ENCODE measurements at places on chromosomes 1 and 21.

DNA sequence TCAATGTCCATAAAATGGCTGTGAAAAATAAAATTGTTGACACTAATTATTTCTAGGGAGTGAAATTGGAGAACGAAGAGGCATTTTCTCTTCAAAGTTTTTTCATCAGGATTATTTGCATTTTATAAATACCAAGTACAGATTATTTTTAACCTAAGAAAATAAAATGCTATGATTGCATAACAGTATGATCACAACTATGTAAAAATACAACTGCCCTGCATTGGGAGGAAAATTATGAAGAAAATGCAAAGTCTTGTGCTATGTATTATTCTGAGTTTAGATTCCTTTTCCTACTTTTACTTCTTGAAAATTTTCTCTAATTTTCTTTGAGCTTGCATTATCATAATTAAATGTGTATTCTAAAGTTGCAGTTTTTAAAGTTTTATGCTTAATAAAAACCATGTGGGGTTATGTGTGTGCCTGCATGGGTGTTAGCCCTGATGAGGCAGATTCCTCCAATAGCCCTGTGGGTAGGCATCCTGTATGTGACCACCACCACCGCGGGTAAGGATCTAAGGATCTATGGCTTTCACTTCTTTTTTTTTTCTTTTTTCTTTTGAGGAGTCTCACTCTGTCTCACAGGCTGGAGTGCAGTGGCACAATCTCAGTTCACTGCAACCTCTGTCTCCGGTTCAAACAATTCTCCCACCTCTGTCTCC, 24.7 kb downstream of the STX6 start:
- DNase-seq = no peak

- DNase-seq = no peak
These were observed 13.2 kb upstream of the C2CD2 start for GRCh38 chr21:41966872-41967621.

DNA sequence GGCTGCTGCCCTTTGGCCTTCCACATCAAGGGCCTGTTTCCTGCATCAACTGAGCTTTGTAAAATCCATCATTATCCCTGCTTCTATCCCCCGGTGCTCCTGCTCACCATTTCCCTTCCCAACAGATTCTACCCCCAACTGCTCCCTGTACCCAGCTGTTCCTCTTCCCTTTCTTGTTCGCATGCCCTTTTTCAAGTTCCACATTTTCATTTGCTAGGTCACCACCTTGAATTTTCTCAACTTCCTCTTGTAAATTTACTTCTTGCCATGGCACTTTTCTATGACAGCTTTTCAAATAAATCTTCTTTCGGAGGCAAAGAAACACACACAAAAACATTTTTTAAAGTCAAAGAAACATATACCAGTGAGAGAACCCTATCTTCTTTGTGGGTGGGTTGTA, 330.5 kb upstream of the ADGRL2 start:
- no peak for DNase-seq

DNA sequence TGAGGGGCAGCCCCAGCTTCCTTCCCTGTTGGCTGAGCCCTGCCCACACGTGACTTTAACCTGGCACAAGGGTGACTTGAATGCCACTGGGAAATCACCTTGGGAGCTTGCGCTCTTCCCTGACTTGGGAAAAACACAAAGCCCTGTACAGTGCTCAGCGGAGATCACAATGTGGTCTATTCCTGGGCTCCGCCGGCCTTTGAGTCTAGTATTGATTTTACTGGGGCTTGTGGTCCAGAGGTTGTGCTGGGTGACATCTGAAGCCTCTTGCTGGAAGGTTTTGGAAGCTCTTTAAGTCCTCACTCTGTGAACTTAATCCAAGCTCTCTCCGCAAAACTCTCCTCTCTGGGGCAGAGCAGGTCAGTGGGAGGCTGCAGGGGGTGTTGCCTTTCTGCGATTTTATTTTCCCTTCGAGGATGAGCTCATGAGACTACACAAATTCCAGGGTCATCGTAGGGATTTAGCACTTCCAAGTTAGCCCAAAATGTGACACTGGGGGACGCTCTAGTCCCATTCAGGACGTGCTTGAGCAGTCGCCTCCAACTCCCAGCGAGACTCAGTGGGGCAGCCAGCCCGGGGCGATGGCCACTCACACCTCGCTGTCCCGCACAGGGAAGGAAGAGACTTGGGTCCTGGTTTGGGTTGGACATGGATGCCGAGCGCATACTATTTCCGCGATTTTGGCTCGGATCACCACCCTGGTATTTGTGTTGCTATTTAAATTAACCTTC, 291.9 kb upstream of the AJAP1 start:
- no peak for DNase-seq

- DNase-seq = no peak
These were observed 106.8 kb downstream of the ESRRG start for GRCh38 chr1:216616425-216616824.

DNA sequence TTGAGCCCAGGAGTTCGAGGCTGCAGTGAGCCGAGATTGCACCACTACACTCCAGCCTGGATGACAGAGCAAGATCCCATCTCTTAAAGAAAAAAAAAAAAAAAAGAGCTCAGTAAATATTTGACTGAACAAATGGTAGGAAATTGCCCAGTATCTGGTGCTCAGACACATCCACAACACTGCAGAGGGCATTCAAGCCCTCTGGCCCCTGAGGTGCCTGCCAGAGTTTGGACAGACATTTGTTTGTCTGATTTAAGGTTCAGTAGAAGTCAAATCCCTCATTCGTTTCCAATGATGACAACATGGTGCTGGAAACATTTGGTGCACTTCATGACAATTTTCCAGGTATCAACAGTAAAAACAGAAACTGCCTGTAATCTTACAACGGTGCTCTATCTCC, 86.6 kb downstream of the HLCS start:
- no peak for DNase-seq

- DNase-seq = no peak
These were observed 89.4 kb downstream of the DTL start for GRCh38 chr1:212124690-212125582.

GRCh38 chr1:201783058-201783457, 45.9 kb upstream of the IPO9 start:
- no peak for DNase-seq
